ENCODE measurements at places on chromosomes 12 and 14.

DNA sequence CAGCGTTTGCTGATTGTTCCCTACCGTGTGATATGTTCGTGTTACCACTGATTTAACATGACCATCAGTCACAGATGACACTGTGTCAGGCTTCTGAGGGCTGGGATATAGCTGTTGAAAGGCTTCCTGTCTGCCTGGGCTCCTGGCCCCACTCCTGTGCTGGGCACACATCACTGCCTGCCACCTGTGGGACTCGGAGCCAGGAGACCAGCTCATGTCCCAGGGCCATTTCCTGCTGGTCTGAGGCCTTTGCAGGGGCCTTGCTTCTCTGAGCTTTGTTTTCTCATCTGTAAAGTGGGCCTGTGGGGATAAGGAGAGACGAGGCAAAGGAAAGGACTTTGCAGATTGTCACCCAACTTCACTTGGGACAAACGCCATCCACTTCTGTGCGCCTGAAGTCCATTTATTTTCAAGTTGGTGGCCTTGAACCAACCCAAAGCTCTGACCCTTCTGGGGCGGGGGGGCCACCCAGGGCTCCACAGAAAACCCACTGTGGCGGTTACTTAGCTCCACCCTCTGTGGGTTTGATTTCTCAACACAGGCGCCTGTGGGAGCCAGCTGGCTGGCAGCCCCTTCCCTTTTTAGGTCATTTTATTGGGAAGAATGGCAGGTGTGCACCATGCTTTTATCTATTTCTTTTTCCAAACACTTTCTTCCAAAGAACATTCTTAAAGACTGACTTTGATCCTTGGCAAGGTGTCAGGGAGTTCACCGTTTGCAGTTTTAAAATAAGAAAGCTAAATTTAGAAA is 54.1 kb downstream of the BEGAIN start:
- no peak for DNase-seq

GRCh38 chr12:42186793-42187192 is 42.1 kb upstream of the GXYLT1 start:
- DNase-seq = no peak

DNA sequence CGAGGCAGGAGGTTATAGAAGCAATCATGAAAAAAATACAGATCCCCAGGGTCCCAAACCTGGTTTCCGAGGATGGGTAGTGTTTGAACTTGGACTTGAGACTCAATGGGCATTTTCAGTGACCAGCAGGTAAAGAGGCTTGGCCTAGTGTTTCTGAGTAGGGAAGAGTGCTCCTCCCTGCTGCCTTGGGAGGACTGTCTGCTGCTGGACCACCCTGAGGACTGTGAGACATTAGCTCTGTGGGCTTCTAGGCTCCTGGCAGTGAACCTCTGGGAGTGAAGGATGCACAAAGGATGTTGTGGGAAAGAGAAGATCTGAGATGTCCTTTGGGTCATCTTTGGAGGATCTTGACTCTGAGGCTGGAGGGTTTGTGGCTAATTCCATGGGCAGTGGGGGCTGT is 30.5 kb downstream of the ANKRD9 start:
- DNase-seq = no peak

- peak; percentile 39 for DNase-seq
Observed at GRCh38 chr12:96886998-96887677, 19.9 kb upstream of the NEDD1 start.

- no peak for DNase-seq
Observed at GRCh38 chr12:107829271-107829670, 54.8 kb downstream of the ASCL4 start.

DNA sequence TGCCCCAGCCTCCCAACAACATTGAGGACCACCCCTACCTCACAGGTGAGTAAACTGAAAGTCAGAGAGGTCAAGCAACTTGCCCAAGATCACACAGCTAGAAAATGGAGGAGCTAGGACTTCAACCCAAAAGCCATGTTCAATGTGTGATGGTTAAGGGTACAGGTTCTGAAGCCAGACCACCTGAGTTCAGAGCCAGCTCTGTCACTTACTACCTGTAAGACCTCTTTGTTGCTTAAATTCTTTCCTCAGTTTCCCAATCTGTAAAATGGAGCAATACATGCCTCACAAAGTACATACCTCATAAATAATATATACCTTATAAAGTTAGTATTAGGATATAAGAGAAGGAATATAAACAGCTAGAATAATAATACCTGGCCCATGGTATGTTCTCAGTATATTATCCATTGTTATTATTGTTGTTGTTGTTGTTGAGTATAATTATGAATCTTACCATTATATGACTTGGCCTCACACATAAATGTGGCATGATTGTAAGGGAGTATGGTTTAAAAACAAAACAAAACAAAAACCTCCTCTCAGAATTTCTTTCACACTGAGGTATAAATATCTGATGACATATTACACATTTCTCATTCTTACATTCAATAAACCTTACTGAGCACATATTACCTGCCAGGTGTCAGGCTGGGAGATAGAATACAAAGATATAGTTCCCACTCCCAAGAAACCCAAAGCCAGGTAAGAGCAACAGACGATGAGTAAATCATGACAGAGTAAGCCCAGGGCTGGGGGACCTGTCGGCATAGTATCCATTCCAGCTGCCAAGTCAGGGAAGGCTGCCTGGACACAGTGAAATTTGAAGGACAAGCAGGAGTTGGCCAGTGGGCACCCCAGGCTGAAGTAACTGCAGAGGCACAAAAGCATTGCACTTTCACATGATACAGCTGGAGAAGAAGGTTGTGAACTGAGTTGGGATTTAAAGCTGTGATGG is 19.6 kb downstream of the CMKLR1 start:
- DNase-seq = no peak

DNA sequence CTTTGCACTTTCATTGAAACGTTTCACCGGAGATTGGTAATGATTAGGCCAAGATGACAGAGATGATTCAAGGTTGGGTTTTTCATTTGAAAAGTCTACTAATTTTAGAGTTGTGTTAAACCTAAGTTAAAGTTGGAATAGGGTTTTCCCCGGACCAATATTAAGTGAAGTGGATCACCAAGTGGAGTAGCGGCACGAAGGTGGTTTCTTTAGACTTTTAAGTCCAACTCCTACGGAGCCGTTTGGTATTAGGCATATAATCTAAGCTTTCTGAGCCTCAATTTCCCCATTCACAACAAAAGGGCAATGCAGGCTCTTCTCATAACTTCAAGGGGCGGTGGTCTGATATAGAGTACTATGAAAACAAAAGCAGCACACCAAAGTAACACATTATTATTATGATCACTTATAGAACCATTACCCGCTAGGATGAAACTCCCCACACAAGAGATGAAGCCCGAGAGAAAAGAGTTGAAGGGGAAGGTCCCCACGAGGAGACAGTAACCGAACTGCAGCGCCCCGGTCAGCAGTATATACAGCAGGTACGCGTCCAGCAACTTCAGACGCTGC is 413 bp downstream of the DAD1 start:
- DNase-seq = no peak
